Kidney epithelial cell (primary cell): ENCODE measurements at places on chromosomes 7 and 10. TPM values are rescaled to one million over a fixed set of nuclear protein-coding genes. Genes with fewer than 3 reads are reported as not detected.

Gene KCNMA1
- 18.9 and 23.6 TPM in 2 replicates for total RNA-seq

Gene CFTR
- total RNA-seq = 8.7 and 10.3 TPM in 2 replicates

Gene OR2AE1
- not detected in 2 replicates for total RNA-seq

Gene RNF32
- 0.62 and 0.75 TPM in 2 replicates for total RNA-seq

Gene TRIM50
- not detected in 2 replicates for total RNA-seq

Gene NUTM2D
- 2.4 and 4.0 TPM in 2 replicates for total RNA-seq

Gene MARCHF5
- total RNA-seq = 15.3 and 16.8 TPM in 2 replicates

Gene CRHR2
- total RNA-seq = not detected in 2 replicates

Gene IGF2BP3
- 44.0 TPM in 2 replicates for total RNA-seq

Gene TMEM26
- total RNA-seq = 0.33 and 0.41 TPM in 2 replicates

Gene TMEM270
- total RNA-seq = not detected in 2 replicates

Gene INSIG1
- total RNA-seq = 302 and 327 TPM in 2 replicates

Gene STAMBPL1
- total RNA-seq = 5.2 and 9.4 TPM in 2 replicates

Gene ANXA11
- 182 and 199 TPM in 2 replicates for total RNA-seq

Gene PSD
- total RNA-seq = 2.0 and 3.8 TPM in 2 replicates

Gene ELFN1
- total RNA-seq = 0.55 and 0.71 TPM in 2 replicates

Gene MALSU1
- 50.9 and 58.5 TPM in 2 replicates for total RNA-seq

Gene MLXIPL
- total RNA-seq = 0.04 and 0.14 TPM in 2 replicates

Gene LAMB1
- 245 and 264 TPM in 2 replicates for total RNA-seq

Gene FLNC
- total RNA-seq = 243 and 267 TPM in 2 replicates

Gene PPP1R3A
- not detected in 2 replicates for total RNA-seq

Gene SAMD9L
- 0.75 and 0.79 TPM in 2 replicates for total RNA-seq

Gene SEMA3C
- total RNA-seq = 84.8 and 113 TPM in 2 replicates

Gene KEL
- not detected in 2 replicates for total RNA-seq

Gene SUPV3L1
- 36.1 and 41.2 TPM in 2 replicates for total RNA-seq

Gene CALML5
- 0.34 TPM in 1 of 2 replicates, not detected in the other for total RNA-seq

Gene ACSM6
- total RNA-seq = not detected in 2 replicates
